Astrocyte (in vitro differentiated cells and primary cell): ENCODE measurements at places on chromosomes 2 and 18. TPM values are rescaled to one million over a fixed set of nuclear protein-coding genes. Genes with fewer than 3 reads are reported as not detected.

Gene TMEM247
- total RNA-seq = not detected in 2 replicates

Gene SPR
- 23.6 TPM in 2 replicates for total RNA-seq

Gene UGT1A4
- not detected in 2 replicates for total RNA-seq

Gene UGT1A6
- total RNA-seq = not detected in 2 replicates

Gene LAMA3
- total RNA-seq = 0.50 and 0.86 TPM in 2 replicates

Gene TLX2
- not detected in 2 replicates for total RNA-seq

Gene FLACC1
- total RNA-seq = 1.7 and 2.2 TPM in 2 replicates

DNA sequence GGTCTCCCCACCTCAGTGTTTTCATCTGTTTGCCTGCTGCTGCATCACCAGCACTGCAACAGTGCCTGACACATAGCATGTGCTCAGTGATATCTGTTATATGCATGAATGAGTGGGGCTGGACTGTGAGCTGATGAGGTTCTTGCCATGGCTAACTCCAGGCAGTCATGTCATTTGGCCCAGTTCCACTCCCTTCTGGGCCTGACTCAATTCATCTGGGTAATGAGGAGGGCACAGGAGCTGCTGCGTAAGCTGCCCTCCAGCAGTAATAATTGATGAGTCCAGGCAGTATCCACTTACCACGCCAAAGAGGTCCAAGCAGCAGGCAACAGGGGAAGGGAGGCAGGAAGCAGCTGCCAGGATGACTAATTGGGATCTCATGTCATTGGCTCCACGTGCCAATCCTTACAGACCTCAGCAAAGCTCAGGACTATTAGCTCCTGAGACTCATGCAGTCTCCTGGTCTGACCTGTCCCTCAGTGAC, 34.1 kb upstream of the MAT2A start:
- no peak overlapping the region for H3K4me3 ChIP-seq
- H3K36me3 ChIP-seq = no peaks in the 10 kb centered on the region
- peaks cover 27% of the 10 kb centered on the region for H3K4me1 ChIP-seq
- peak; percentile 97 for DNase-seq

DNA sequence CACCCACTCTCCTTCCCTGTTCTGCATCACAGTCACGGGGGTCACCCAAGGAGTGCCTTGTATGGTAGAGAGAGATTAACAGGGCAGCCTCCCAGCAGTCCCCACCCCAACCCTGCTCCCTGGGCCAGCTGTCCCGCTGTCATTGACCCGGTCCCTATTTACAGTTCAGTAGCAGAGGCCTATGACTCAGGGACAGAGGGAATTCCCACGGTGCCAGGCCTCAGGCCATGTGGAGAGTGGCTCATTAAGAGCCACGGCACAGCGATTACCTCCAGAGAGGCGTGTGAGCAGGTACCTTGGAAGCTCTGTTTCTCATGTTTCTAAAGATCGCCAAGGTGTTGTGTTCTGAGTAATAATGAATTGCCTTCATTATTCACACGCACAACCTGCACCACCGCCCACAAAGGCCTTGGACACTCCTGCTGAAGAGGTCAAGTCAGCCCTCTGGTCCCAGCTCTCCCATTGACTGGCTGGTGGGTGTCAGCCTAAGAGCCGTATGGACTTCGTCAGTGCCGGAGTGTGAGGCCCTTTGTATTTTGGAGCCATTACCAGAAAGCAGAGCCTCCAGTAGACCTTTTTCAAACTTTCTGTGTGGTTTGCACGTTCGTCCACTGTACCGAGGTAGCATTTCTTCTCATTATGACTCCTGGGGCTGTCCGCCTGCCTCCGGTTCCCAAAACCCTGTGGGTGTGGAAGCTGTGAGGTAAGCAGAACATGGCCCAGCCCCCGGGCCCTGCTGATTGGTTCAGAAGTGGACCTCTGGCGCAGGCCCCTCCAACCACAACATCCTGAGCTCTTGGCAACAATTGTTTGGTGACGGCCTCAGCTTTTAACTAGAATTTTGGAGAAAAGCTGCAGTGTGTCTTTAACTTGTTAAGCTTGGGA, 47.0 kb downstream of the SERTAD2 start:
- H3K4me1 ChIP-seq = no peaks in the 10 kb centered on the region
- H3K36me3 ChIP-seq = no peaks in the 10 kb centered on the region
- no peak for DNase-seq
- no peak overlapping the region for H3K27ac ChIP-seq
- H3K27me3 ChIP-seq = peaks cover 16% of the 10 kb centered on the region

DNA sequence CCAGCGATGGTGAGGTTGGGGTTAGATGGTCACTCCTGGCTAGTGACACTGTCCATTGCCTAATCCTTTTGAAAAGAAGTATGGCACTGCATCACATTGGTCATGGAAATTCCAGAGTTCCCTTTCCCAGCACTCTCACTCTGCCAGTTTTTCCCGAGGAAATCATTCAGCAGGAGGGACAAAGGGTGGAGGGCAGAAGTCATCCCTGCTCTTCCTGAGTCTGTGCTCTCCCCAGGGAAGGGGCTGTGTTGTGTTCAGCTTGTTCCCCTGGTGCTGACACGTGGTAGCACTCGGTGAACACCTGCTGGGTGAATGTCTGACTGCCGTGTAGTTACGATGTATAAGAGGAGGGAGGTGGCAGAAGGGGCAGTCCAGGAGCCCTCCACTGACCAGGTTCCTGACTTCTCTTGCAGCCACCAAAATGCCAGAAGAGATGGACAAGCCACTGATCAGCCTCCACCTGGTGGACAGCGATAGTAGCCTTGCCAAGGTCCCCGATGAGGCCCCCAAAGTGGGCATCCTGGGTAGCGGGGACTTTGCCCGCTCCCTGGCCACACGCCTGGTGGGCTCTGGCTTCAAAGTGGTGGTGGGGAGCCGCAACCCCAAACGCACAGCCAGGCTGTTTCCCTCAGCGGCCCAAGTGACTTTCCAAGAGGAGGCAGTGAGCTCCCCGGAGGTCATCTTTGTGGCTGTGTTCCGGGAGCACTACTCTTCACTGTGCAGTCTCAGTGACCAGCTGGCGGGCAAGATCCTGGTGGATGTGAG, 21.6 kb downstream of the STEAP3 start:
- peaks cover 7% of the 10 kb centered on the region for H3K36me3 ChIP-seq
- H3K27me3 ChIP-seq = no peaks in the 10 kb centered on the region
- H3K27ac ChIP-seq = no peak overlapping the region
- H3K4me1 ChIP-seq = peaks cover 31% of the 10 kb centered on the region
- DNase-seq = no peak

DNA sequence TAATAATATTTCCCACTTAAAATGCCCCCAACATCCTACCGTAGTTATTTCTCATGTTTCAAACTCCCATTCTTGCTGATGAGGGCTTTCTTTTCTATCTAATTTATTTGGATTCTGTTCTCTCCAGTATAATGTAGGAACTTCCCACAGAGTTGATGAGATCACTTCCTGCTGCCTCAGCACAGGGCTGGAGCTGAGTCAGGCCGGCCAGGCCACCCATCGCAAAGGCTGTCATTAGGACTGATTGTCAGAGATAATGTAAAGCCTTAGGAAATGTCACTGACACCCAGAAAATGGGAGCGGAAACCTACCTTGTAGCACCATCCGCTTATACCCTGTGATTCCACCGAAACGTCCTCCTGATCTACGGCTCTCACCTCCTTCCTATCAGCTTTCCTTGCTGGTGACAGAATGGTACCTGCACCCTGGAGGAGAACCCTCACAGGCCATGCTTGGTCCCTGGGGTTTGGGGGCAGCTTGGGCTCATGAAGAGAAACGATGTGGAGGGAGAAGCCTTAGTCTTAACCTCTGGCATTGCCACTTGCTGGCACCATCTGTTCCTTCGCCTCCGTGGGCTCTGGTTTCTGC, 672.8 kb upstream of the ID2 start:
- H3K27ac ChIP-seq = no peak overlapping the region
- H3K27me3 ChIP-seq = no peaks in the 10 kb centered on the region
- no peaks in the 10 kb centered on the region for H3K4me1 ChIP-seq
- peak; percentile 9 for DNase-seq
- H3K36me3 ChIP-seq = no peaks in the 10 kb centered on the region

DNA sequence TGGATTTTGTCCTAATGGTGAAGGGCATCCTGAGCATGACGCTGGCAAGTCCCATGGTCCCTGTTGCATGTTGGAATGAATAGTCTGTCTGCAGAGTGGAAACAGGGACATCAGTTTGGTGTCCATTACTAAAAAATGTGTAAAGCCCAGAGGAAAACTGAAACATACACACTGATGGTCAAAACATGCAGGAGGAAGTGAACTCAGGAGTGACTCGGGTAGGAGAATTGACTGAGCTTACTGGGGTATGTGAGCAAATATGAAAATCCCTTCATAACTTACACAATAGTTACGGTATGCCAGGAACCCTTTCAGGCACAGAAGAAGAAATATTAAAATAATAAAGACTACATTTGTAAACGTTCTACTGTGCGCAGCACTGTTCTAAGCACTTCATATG, 5.6 kb upstream of the SOX11 start:
- no peaks in the 10 kb centered on the region for H3K4me1 ChIP-seq
- no peaks in the 10 kb centered on the region for H3K27me3 ChIP-seq
- no peaks in the 10 kb centered on the region for H3K36me3 ChIP-seq

DNA sequence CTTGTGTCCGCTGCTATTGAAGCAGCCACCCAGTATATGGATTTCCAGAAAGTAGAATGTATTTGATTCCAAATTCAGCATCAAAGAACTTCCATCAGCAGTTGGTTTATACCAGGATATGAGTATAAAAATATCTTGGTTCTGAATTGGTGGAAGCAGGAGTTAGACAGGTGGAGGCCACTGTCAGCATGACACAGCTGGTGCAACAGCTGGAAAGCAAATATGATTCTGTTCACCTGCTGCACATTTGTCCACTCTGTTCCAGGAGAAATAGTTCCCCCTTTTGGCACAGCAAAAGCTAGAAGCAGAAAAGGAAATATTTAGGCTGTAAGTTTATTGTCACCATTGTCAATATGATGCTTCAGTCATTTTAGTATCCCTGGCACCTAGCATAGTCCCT, 41.2 kb downstream of the KIAA2012 start:
- H3K27ac ChIP-seq = no peak overlapping the region
- no peaks in the 10 kb centered on the region for H3K36me3 ChIP-seq
- no peak overlapping the region for H3K4me3 ChIP-seq
- no peaks in the 10 kb centered on the region for H3K27me3 ChIP-seq
- H3K4me1 ChIP-seq = peaks cover 11% of the 10 kb centered on the region

- peaks cover 7% of the 10 kb centered on the region for H3K27me3 ChIP-seq
- H3K4me1 ChIP-seq = no peaks in the 10 kb centered on the region
- H3K36me3 ChIP-seq = no peaks in the 10 kb centered on the region
- H3K27ac ChIP-seq = no peak overlapping the region
- H3K4me3 ChIP-seq = no peak overlapping the region
Measured at GRCh38 chr2:26317377-26318105, 28.4 kb upstream of the SELENOI start.

DNA sequence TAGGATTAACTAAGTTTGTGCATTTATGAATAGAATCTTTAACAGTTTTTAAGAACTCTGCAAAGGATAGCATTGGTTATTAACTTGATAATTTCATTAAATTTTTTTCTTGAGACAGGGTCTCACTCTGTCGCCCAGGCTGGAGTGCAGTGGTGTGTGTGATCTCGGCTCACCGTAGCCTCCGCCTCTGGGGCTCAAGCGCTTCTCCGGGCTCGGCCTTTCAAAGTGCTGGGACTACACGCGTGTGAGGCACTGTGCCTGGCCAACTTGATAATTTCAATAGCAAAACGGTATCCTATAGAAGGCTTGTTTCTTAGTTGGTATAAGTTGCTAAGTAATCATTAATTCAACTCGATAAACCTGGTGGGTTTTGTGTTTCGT, 38.0 kb downstream of the ADNP2 start:
- no peak overlapping the region for H3K27ac ChIP-seq
- H3K27me3 ChIP-seq = no peaks in the 10 kb centered on the region
- peak overlapping the region; percentile 79 for H3K4me3 ChIP-seq
- no peak for DNase-seq
- peaks cover 6% of the 10 kb centered on the region for H3K4me1 ChIP-seq
- peaks cover 3% of the 10 kb centered on the region for H3K36me3 ChIP-seq

- peaks cover 7% of the 10 kb centered on the region for H3K4me1 ChIP-seq
- H3K27ac ChIP-seq = no peak overlapping the region
- H3K4me3 ChIP-seq = no peak overlapping the region
- no peaks in the 10 kb centered on the region for H3K36me3 ChIP-seq
- H3K27me3 ChIP-seq = no peaks in the 10 kb centered on the region
- no peak for DNase-seq
Measured at GRCh38 chr2:216103213-216103612, 5.9 kb upstream of the XRCC5 start.

DNA sequence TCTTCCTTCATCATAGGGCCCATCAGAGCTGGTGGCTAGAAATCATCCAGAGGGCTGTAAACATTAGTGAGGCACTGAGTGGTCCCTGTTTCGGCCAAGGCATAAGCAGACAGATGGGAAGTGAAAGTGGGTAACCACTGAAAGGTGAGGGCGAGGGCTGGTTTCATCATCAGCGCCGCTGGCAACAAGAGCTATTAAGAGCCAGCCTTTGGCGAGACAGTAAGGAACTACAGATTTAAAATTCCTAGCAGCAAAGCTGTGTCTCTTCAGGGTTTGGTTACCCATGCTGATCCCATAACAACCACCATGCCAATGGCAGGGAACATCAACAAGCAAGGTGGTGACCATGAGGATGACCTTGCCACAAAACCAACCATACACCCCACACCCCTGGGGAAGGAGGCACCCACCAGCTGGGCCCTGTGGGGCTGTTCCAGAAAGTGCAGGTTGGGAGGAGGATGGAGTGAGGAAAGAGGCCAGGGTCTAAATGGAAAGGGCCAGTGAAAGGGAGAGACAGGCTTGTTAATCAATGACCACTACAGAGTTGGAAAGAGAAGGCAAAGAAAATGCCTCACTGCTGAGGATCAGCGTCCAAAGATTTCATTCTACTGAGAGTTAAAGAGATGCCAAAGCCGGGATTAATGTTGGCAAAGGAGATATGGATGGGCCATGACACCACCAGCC, 9.0 kb upstream of the SLC20A1 start:
- peaks cover 24% of the 10 kb centered on the region for H3K4me1 ChIP-seq
- no peak overlapping the region for H3K27ac ChIP-seq
- DNase-seq = no peak
- H3K27me3 ChIP-seq = no peaks in the 10 kb centered on the region

DNA sequence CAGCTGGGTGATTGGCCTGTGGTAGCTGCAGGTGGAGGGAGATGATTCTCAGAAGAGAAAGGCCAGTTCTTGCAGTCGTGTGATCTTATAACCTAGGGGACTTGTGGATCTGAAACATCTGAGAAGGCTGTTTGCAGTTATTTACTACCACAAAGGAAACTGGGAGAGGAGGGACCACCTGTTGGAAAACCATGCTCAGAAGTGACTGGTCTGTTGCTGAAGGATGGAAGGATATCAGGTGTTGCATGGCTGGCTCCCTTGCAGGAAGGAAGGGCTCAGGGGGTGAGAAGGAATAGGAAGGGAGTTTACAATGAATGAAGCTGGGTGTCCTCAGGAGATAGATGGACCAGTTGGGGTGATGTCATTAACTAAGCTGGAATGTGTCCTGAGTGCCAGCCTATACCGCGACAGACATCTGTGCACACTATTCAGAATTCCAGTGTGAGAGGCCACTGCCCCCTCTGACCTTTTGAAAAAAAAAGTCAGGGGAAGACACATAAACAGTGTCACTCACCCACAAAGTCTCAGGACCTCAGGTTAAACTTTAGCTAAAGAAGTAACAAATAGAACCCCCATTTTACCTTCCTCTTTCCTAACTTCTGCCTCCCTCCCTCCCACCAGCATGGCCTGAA, 17.5 kb downstream of the IGFBP2 start:
- H3K4me3 ChIP-seq = no peak overlapping the region
- H3K27me3 ChIP-seq = no peaks in the 10 kb centered on the region
- H3K36me3 ChIP-seq = no peaks in the 10 kb centered on the region
- peaks cover 11% of the 10 kb centered on the region for H3K4me1 ChIP-seq
- no peak for DNase-seq
- no peak overlapping the region for H3K27ac ChIP-seq
